GM20000 (cell line): ENCODE measurements at places on chromosomes 7 and 10.

GRCh38 chr7:118777308-118777707, 552.8 kb downstream of the ANKRD7 start:
- no peak for DNase-seq

GRCh38 chr7:51308696-51309095, 7.9 kb downstream of the COBL start:
- DNase-seq = no peak

DNA sequence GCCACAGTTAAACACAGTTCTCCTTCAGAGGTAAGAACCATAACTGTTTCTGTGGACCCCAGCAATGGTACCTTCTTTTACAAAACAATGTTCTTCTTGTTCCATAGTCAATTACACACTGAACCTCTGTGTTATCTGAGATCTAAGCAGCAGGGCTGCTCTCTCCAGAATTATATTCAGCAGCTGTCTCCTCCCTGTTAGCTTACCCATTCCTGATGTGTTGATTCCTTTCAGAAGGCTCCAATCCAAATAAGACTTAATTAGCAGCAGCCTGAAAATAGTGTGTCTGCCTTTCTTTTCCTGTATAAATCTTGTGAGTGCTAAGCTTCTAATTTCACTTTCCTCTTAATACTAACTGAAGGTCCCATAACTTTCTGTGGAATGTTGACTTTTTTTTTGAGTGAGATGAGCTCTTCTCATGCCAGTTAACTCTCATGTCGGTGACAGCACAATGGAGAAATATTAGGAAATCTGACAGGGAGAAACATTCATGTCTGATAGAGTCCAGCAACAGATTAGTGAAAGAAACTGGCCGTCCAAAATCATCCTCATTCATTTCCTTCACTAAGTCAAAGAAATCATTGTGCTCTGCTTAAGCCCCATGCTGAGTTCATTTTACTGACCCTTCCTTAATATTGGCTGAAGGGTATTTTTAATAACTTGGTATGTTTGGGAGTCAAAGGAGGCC, 226.5 kb downstream of the PRKG1 start:
- no peak for DNase-seq

DNA sequence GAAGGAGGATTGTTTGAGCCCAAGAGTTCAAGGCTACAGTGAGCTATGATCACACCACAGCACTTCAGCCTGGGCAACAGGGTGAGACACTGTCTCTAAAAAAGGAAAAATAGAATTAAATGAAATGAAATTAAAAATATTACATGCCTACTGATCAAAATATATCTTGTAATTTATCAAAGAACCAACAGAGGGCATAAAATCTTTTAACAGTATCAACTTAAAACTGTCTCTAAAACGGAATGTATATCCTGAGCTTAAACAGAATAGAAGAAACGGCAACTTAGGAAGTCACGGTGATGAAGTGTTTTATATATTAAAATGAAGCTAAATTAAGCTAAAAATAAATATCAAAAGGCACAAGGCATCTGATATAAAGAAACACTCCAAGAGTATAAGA, 78.8 kb downstream of the MTPAP start:
- DNase-seq = no peak

DNA sequence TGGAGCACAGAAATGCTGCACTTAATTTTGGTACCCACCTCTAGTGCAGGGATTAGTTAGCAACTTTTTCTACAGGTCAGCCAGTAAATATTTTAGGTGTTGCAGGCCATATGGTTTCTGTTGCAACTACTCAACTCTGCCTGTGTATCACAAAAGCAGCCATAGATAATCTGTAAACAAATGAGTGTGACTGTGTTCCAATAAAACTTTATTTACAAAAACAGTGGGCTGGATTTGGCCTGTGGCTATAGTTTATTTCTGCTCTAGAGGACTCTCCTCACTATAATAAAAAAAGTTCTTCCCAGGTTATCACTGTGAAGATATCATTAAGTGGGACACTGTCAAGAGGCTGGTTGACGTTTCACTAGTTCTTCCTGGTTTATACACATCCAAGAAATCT, 65.8 kb downstream of the DNAJC12 start:
- no peak for DNase-seq

- peak; percentile 34 for DNase-seq
These were observed 15.9 kb downstream of the FAM53B start for GRCh38 chr10:124728071-124728829.

DNA sequence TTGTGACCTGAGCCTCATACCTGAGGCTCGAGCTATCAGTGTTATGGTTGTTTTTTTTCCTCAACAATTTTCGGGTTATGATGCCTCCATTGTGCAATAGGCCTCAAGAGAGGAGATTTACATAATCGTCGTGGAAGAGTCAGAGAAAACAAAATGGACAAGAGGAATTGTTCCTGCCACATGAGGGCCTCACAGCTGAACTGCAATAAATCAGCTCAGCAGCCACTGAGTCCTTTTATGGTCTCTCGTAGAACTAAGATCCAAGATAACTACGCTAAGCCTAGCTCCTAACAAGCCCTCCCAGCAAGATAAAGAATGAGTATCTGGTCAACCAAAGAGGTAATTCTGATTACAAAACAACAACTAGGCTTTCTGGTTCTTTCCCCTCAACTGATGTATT, 336.8 kb downstream of the WDR11 start:
- DNase-seq = no peak

DNA sequence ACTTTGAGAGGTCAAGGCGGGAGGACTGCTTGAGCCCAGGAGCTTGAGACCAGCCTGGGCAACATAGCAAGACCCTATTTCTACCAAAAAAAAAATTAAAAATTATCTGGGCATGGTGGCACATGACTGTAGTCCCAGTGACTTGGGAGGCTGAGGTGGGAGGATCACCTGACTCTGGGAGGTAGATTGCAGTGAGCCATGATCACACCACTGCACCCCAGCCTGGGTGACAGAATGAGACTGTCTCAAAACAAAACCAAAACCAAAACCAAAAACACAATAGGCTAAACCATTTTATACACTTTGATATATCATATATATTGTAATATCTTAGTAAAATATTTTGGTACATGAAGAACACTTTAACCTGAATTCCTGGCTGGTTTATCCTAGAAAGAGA, 101.6 kb downstream of the RAPGEF5 start:
- DNase-seq = no peak

GRCh38 chr10:76560338-76560737, 1077.3 kb downstream of the KCNMA1 start:
- DNase-seq = no peak

DNA sequence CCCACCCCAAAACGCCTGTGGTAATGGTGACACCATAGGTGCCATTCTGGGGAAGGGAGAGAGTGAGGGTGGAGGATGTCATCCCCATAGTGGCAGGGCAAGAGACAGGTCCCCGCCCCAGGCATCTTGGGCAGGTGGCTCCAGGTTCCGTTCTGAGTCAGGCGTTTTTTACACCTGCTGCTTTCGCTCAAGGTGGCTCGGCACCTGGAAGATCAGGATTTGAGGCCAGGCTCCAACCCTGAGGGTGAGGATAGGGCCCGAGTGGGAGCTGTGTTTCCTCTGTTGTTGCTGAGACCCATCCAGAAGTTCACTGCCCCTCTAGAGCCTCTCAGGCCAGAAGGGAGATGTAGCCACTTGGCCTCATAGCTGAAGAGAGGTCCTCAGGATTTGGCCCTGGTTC, 36.6 kb upstream of the DUSP5 start:
- no peak for DNase-seq

DNA sequence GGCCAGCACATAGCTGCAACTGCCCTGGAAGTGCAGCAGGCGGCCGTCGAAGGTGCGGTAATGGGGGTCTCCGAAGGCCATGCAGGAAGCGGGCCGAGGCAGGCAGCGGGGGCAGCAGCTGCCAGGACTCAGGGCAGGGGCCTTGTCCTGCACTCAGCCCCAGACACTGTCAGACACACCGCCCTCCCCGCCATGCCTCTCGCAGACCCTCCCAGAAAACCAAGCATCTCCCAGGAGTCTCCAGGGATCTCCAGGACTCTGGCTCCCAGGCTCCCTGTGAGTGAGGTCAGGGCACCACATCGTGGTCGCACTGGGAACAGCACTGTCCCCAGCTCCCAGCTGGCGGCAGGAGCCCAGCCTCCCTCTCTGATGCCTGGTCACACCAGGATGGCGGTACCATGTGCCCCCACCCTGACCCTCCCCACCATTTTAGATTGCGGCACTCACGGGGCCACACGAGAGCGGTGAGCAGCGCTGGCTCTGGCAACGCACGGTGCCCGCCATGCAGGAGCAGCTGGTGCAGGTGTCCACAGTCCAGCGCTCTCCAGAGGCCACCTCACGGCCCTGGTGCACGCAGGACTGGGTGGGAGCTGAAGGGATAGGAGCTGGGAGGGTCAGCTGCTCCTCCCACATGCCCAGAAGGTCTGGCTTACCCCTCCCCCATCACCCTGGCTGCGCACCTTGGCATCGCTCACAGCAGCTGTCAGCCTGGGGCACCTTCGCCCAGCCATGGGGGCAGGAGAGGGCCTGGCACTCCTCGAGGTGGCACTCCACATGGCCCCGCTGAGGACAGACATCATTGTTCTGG, 17.5 kb downstream of the ATP6V1F start:
- DNase-seq = peak; percentile 72

GRCh38 chr10:122390271-122390670, 15.8 kb downstream of the PLEKHA1 start:
- DNase-seq = no peak

- peak; percentile 56 for DNase-seq
These were observed 145.7 kb downstream of the REEP3 start for GRCh38 chr10:63666836-63667383.

GRCh38 chr7:20797042-20797461, 10.4 kb upstream of the SP8 start:
- no peak for DNase-seq

GRCh38 chr10:11746883-11747539, 4.8 kb downstream of the ECHDC3 start:
- DNase-seq = no peak

- DNase-seq = no peak
These were observed 1.2 kb upstream of the INPP5A start for GRCh38 chr10:132536241-132536876.

DNA sequence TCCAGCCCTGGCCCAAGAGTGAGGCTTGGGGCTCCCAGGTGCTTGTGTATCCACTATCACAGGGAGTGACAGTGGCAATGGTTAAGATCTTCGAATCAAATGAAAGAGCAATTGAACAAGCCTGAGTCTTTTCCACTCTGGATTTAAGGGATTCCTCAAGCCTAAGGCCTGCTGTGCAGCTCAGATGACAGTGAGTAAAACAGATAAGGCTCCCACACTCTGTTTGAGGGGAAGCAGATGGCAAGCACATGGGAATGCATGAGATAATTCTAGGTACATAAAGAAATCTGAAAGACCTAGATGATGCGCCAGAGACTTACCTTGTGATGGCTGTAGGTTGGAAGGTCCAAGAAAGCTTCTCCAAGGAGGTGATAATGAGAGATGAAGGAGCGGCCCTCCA, 95.0 kb downstream of the LRRC18 start:
- no peak for DNase-seq

DNA sequence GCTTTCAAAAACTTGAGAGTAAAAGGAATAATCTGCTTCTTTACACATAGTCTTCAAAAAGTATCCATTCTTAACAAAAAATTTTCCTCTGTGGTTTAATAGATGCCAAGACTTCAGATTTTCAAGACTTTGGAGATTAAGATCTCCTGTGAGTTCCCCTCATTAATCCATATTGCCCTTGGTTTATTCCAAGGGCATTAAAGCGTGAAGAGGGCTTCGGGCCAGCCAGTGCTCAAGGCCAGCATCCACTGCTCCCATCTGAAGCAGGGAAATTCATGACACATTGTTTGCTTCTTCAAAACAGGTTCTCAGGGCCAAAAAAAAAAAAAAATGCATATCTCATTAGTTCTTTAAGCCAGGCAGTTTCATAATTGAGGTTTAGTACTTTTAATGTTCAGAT, 137.3 kb upstream of the RHOBTB1 start:
- DNase-seq = no peak

GRCh38 chr7:29839302-29839701, 33.0 kb downstream of the WIPF3 start:
- DNase-seq = no peak

- no peak for DNase-seq
These were observed 19.8 kb upstream of the NUP205 start for GRCh38 chr7:135537905-135538304.

DNA sequence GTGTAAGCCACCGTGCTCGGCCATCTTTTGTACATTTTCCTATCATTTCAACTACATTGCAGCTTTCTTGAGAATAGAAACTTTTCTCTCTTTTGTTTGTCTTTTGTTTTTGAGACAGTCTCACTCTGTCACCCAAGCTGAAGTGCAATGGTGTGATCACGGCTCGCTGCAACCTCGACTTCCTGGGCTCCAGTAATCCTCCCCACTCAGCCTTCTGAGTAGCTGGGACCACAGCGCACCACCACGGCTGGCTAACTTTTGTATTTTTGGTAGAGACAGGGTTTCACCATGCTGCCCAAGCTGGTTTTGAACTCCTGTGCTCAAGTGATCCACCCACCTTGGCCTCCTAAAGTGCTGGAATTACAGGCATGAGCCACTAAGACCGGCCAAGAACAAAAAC, 31.3 kb upstream of the DAGLB start:
- no peak for DNase-seq

GRCh38 chr10:3873728-3874461, 88.9 kb upstream of the KLF6 start:
- DNase-seq = peak; percentile 77

- DNase-seq = no peak
These were observed 1.6 kb downstream of the AVPI1 start for GRCh38 chr10:97685395-97685958.

DNA sequence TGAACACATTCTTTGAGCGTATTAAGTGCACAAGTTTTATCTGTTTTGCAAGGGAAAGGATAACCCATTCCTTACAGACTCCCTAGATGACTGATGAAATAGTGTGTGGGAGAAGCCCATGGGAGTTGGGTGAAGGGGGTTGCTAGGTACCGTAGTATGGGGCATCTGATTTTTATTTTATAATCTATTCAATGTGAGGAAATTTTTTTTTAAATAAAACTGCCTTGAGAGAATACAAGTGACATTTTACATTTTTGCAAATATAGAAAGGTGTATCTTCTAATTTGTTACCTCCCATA, 1.4 kb downstream of the BTAF1 start:
- no peak for DNase-seq

- no peak for DNase-seq
These were observed 45.0 kb upstream of the DIP2C start for GRCh38 chr10:734481-734880.

DNA sequence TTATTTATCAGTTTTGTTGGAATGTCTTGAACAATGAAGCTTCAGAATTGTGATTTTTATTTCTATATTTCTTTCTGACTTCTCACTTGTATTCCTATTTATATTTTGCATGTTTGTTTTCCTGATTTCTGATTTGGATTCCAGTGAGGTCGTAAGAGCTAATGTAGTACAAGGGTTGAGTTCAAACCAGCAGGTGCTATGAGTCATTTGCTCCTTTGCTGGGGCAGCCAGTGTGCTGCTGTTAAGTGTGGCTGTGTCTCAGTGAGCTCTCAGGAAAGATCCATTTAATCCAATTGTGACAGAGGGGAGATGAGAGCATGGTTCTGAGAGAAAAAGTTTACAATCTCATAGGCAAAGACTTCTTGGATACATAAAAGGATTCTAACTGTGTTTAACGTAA, 48.6 kb downstream of the MCU start:
- DNase-seq = no peak
